Effector memory CD4-positive, alpha-beta T cell (primary cell): ENCODE measurements at places on chromosomes 1 and 21.

- no peak overlapping the region for H3K4me3 ChIP-seq
- no peak for DNase-seq
- H3K36me3 ChIP-seq: no peaks in the 10 kb centered on the region
- no peaks in the 10 kb centered on the region for H3K27me3 ChIP-seq
- no peak overlapping the region for H3K27ac ChIP-seq
- no peaks in the 10 kb centered on the region for H3K4me1 ChIP-seq
Observed at GRCh38 chr1:33140153-33141149, 41.4 kb downstream of the TRIM62 start.

GRCh38 chr1:178581351-178582303, 68.7 kb downstream of the TEX35 start:
- H3K36me3 ChIP-seq: no peaks in the 10 kb centered on the region
- no peak overlapping the region for H3K27ac ChIP-seq
- no peaks in the 10 kb centered on the region for H3K27me3 ChIP-seq

DNA sequence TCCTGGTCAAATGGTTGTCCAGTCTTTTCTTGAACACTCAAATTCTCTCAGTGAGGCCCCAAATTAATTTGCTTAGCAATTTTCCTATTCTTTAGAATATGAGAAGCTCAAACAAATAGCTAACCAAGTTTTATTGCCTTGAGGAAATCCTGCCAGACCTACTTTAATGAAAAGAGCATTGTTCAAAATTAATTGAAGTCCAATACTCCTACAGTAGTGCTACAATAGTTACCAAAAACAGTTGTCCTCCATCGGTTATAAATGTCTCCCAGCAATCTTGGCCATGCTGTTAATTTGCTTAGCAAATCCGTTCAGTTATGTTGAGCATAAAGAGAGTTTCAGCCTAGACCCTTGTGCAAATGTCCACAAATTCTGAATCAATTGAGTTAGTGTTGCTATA, 112.9 kb downstream of the MAB21L3 start:
- no peaks in the 10 kb centered on the region for H3K4me1 ChIP-seq
- H3K4me3 ChIP-seq: no peak overlapping the region
- H3K36me3 ChIP-seq: no peaks in the 10 kb centered on the region
- DNase-seq: no peak
- no peak overlapping the region for H3K27ac ChIP-seq

- no peaks in the 10 kb centered on the region for H3K36me3 ChIP-seq
- H3K4me1 ChIP-seq: no peaks in the 10 kb centered on the region
- no peak overlapping the region for H3K4me3 ChIP-seq
- H3K27ac ChIP-seq: no peak overlapping the region
- no peaks in the 10 kb centered on the region for H3K27me3 ChIP-seq
Observed at GRCh38 chr1:43632135-43632670, 17.7 kb upstream of the KDM4A start.

DNA sequence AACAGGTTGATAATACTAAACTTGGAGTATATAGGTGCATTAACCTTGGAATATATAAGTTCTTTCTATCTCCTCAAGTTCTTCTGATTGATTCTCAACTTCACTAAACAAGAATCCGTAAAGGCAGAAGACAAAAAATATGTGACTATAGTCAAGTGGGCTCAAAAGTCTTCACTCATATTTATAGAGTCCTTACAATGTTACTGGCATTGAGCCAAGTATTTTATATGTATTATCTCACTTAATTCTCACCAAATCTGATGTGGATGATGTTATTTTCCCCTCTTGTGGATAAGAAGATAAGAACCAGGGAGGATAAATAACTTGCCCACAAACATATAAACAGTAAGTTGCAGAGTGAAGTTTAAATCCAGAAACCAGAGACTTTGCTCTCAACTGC, 486.9 kb downstream of the LRRIQ3 start:
- DNase-seq: no peak
- no peaks in the 10 kb centered on the region for H3K27me3 ChIP-seq
- no peaks in the 10 kb centered on the region for H3K36me3 ChIP-seq
- H3K4me1 ChIP-seq: no peaks in the 10 kb centered on the region
- no peak overlapping the region for H3K27ac ChIP-seq

DNA sequence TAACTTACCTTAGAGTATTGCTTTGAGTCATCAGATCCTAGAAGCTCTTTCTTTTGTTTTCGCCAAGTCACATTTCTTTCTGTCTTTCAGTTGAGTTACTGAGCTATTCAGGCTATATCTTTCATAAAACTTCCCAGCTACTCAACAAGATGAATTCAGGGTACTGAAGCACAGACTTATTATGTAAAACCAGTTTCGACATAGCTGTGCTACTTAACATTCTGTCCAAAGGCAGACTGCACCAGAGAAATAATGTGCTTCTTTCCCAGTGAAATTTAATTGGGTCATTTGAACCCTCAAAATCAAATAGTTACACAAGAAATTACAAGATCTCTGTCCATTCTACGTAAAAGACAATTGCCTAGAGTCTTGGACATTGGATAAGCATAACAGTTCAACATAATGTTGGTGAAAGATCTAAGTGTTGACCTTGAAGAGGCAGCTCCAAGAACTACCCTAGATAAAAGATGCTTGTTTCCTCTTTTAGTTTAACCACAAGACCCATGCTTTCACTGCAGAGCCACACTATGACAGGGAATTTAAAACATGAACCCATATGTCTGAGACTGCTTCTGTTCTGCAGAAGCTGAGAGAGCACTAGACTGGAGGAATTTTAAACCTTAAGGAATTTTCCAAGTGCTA, 163.2 kb downstream of the LRRC40 start:
- H3K27ac ChIP-seq: no peak overlapping the region
- H3K36me3 ChIP-seq: no peaks in the 10 kb centered on the region
- H3K4me3 ChIP-seq: no peak overlapping the region
- H3K27me3 ChIP-seq: no peaks in the 10 kb centered on the region
- no peak for DNase-seq
- no peaks in the 10 kb centered on the region for H3K4me1 ChIP-seq

DNA sequence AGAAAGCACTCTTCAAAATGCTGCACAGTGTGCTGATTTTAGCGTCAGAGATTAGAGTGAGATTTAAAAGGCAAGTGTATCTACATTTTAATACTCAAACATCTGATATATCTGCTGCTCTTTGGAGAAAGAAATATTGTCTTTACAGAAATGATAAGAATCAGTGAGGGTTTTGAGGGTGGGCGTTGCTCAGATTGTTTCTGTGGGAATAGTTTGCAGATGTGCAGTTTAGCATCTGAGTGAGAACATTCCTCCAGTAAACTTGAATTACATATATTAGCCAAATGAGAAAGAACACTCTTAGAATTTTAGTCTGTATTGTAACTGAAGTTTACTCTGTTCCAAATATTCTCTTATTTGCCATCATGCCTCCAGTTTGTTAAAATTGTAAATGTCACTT, 549.2 kb downstream of the NEGR1 start:
- H3K27ac ChIP-seq: no peak overlapping the region
- H3K4me3 ChIP-seq: no peak overlapping the region
- no peaks in the 10 kb centered on the region for H3K4me1 ChIP-seq
- no peaks in the 10 kb centered on the region for H3K27me3 ChIP-seq
- no peaks in the 10 kb centered on the region for H3K36me3 ChIP-seq

- DNase-seq: no peak
- H3K4me3 ChIP-seq: peak overlapping the region; percentile 76
- peak overlapping the region; percentile 74 for H3K27ac ChIP-seq
- H3K4me1 ChIP-seq: peaks cover 11% of the 10 kb centered on the region
- no peaks in the 10 kb centered on the region for H3K36me3 ChIP-seq
- no peaks in the 10 kb centered on the region for H3K27me3 ChIP-seq
Observed at GRCh38 chr1:1157914-1158710, 15.6 kb upstream of the TTLL10 start.

GRCh38 chr1:30929135-30929889, 20.8 kb upstream of the SDC3 start:
- H3K4me3 ChIP-seq: no peak overlapping the region
- peaks cover 16% of the 10 kb centered on the region for H3K36me3 ChIP-seq
- no peak overlapping the region for H3K27ac ChIP-seq
- peak; percentile 14 for DNase-seq
- H3K27me3 ChIP-seq: no peaks in the 10 kb centered on the region

- no peaks in the 10 kb centered on the region for H3K4me1 ChIP-seq
- H3K27ac ChIP-seq: no peak overlapping the region
- no peak overlapping the region for H3K4me3 ChIP-seq
- H3K27me3 ChIP-seq: no peaks in the 10 kb centered on the region
Observed at GRCh38 chr1:75583282-75583681, 27.6 kb downstream of the SLC44A5 start.

DNA sequence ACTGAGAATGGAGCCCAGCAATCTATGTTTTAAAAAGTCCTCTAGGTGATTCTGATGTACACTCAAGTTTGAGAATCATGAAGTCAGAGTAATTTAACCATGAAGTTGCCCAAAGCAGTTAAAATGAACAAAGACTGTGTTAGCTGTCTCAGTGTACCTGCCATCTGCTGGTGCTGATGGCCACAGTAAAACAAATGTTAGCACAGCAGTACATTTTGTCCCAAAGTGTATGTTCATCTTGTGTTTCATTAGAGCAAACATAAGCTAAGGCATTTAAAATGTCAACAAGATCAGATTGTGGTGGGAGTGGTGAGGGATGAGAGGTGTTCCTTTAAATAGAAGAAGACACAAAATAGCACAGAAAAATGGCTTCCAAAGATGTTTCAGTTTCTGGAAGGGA, 31.1 kb downstream of the FYB2 start:
- H3K4me3 ChIP-seq: no peak overlapping the region
- H3K27me3 ChIP-seq: no peaks in the 10 kb centered on the region
- DNase-seq: no peak
- H3K36me3 ChIP-seq: no peaks in the 10 kb centered on the region

- H3K4me3 ChIP-seq: no peak overlapping the region
- H3K36me3 ChIP-seq: no peaks in the 10 kb centered on the region
- no peak overlapping the region for H3K27ac ChIP-seq
- DNase-seq: no peak
- H3K27me3 ChIP-seq: no peaks in the 10 kb centered on the region
Observed at GRCh38 chr1:11682799-11683198, 1.9 kb upstream of the MAD2L2 start.

DNA sequence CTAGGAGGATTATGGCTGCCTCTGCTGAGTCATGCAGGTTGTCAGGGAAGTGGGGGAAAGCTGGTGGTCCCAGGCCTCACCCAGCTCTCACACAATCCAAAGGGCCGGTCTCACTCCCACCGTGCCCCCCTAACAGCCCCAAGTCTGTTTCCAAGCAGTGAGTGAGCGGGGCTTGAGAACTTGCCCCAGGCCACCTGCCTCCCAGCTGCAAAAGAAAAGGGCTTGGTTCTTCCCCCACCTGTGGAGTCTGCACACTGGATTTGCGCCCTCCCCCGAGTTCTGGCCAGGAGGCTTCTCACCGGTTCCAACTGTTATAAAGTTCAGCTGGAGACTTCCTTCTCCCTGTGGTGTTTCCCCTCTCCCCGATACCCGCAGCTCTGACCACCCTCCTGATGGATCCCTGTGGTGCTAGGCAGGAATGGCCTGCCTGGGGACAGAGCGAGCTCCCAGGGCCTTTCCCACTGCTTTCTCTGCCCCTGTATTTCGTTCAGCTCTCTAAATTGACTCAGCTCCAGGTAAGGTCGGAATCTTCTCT, 222.3 kb downstream of the BARHL2 start:
- DNase-seq: no peak
- no peak overlapping the region for H3K4me3 ChIP-seq
- H3K27ac ChIP-seq: no peak overlapping the region
- no peaks in the 10 kb centered on the region for H3K27me3 ChIP-seq

GRCh38 chr1:66563094-66563800, 29.3 kb downstream of the SGIP1 start:
- H3K27me3 ChIP-seq: no peaks in the 10 kb centered on the region
- DNase-seq: no peak
- H3K4me1 ChIP-seq: no peaks in the 10 kb centered on the region
- H3K27ac ChIP-seq: no peak overlapping the region
- no peak overlapping the region for H3K4me3 ChIP-seq

DNA sequence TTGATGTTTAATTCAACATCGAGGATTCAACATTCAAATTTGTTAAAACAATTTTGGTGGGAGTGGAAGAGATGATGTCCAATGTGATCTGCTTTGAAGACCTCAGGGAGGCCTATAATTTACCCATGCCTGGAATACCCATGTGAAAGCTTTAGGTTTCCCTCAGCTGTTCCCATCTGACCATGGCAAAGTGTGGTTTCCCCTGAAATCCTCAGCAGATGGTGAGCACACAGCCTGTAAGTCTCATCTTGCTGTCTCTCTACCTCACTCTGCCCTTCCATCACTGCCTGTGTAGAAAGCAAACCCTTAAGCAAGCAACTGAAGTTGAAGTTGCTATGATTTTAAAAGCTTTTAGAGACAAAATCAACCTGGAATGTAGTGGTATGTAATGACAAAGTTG, 80.1 kb upstream of the ATF3 start:
- H3K27ac ChIP-seq: no peak overlapping the region
- no peaks in the 10 kb centered on the region for H3K4me1 ChIP-seq
- no peaks in the 10 kb centered on the region for H3K36me3 ChIP-seq

GRCh38 chr1:225819346-225820192, 9.6 kb downstream of the EPHX1 start:
- no peak for DNase-seq
- H3K27ac ChIP-seq: no peak overlapping the region
- H3K36me3 ChIP-seq: no peaks in the 10 kb centered on the region
- no peak overlapping the region for H3K4me3 ChIP-seq

- H3K27me3 ChIP-seq: peaks cover 49% of the 10 kb centered on the region
- DNase-seq: peak; percentile 47
- H3K27ac ChIP-seq: no peak overlapping the region
- H3K36me3 ChIP-seq: no peaks in the 10 kb centered on the region
- H3K4me1 ChIP-seq: peaks cover 24% of the 10 kb centered on the region
Observed at GRCh38 chr1:212606395-212607205, 2.0 kb upstream of the ATF3 start.

DNA sequence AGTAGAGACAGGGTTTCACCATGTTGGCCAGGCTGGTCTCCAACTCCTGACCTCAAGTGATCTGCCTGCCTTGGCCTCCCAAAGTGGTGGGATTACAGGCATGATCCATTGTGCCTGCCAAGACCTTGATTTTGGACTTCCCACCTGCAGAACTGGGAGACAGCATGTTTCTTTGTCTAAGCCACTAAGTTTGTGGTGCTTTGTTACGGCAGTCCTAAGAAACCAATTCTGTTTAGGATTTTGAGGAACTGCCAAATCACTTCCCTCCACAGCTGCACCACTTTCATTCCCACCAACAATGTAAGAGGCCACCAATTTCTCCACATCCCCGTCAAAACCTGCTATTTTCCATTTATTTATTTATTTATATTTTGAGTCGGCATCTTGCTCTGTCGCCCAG, 46.1 kb downstream of the CHAF1B start:
- no peaks in the 10 kb centered on the region for H3K27me3 ChIP-seq
- H3K27ac ChIP-seq: no peak overlapping the region
- DNase-seq: no peak
- no peak overlapping the region for H3K4me3 ChIP-seq

- H3K4me3 ChIP-seq: no peak overlapping the region
- DNase-seq: no peak
- H3K27ac ChIP-seq: no peak overlapping the region
- no peaks in the 10 kb centered on the region for H3K36me3 ChIP-seq
- H3K27me3 ChIP-seq: no peaks in the 10 kb centered on the region
Observed at GRCh38 chr21:18289876-18290275, 45.2 kb downstream of the CHODL start.

- DNase-seq: no peak
- no peak overlapping the region for H3K27ac ChIP-seq
- no peak overlapping the region for H3K4me3 ChIP-seq
- no peaks in the 10 kb centered on the region for H3K4me1 ChIP-seq
- H3K36me3 ChIP-seq: no peaks in the 10 kb centered on the region
Observed at GRCh38 chr1:192010406-192010805, 147.9 kb upstream of the RGS18 start.

- no peak for DNase-seq
- no peak overlapping the region for H3K27ac ChIP-seq
- no peaks in the 10 kb centered on the region for H3K4me1 ChIP-seq
- H3K36me3 ChIP-seq: no peaks in the 10 kb centered on the region
- no peaks in the 10 kb centered on the region for H3K27me3 ChIP-seq
Observed at GRCh38 chr21:39976800-39977199, 109.6 kb downstream of the PCP4 start.
